Left ventricle myocardium superior (tissue), 1 donor: ENCODE measurements at places on chromosomes 12 and 14. TPM values are rescaled to one million over a fixed set of nuclear protein-coding genes. Genes with fewer than 3 reads are reported as not detected.

DNA sequence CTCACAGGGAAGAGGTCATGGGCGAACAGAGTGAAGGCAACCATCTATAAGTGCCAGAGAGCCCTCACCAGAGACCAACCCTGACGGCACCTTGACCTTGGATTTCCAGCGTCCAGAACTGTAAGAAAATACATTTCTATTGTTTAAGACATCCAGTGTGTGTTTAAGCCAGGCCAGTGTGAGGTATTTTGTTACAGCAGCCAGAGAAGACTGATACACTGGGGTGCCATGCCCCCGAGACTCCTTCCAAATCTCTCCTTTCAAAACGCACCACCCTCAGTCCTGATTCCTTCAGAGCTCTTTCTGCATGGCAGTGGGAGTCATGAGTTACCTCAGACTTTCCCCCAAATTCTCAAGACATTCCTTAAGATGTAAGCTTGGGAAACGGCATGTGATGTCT lies 2.5 kb upstream of the SERPINA5 start:
- DNase-seq, result no peak

DNA sequence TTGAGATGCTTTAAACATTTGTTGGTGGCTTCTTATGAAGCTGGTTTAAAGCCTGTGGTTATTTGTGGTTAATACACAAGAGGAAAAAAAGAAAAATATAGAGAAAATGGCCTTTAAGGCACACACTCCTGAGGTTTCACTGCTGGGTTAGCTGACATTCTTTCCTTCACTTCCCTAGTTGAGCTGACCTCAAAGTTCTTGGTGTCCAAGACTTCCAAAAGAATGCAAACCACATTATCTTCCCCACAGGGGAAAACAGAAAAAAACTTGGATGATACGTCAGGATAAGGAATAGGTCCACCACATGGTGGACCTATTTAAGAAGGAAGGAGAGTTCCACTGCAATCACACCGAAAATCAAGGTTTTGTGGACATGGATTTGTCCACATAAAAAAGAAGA lies 94.3 kb downstream of the SLC25A21 start:
- DNase-seq, result no peak

DNA sequence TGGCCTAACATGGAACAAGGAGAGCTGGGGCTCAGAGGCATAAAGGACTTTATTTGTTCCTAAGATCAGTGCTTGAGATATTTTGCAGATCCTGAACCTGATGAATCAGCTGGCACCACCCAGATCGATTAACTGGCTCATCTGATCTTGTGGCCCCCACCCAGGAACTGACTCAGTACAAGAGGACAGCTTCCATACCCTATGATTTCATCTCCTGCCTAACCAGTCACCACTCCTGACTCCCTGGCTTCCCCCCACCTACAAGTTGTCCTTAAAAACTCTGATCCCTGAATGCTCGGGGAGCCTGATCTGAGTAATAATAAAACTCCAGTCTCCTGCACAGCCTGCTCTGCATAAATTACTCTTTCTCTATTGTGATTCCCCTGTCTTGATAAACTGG lies 5.1 kb downstream of the C12orf56 start:
- DNase-seq, result no peak

DNA sequence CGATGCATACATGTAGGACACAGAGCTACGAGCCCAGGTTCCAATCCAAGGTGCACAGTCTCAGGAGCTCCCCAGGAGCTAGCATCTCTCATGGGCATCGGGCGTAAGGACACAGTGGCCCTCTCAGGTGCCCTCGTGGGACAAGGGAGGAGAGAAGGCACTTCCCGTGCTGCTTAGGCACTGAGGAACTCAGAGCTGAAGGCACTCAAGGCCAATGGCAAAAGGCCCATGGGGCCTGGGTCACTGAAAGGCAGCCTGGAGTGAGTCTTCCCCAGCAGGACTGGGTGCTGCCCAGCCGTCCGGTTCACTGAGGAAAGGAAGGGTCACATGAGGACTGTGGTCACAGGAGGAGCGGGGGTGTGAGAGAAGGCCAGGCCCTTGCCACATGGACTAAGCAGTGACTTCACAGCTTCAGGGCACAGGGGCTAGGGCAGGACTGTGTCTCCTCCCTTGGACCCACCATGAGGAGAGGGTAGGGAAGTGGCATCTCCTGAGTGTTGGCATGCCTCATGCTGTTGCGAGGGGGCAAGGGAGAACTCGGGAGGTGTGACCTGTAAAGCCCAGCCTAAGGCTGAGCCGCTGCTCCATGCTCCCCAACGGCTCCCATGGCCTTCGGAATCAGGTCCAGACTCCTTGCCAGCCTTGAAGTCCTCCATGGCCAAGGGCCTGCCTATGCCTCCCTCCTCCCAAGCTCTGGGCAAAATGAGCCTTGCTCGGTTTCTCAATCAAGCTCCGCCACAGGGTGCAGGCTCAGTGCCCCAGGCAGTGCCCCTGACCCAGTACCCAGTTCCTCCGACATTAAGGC lies 51.8 kb downstream of the CHGA start:
- DNase-seq, result no peak

DNA sequence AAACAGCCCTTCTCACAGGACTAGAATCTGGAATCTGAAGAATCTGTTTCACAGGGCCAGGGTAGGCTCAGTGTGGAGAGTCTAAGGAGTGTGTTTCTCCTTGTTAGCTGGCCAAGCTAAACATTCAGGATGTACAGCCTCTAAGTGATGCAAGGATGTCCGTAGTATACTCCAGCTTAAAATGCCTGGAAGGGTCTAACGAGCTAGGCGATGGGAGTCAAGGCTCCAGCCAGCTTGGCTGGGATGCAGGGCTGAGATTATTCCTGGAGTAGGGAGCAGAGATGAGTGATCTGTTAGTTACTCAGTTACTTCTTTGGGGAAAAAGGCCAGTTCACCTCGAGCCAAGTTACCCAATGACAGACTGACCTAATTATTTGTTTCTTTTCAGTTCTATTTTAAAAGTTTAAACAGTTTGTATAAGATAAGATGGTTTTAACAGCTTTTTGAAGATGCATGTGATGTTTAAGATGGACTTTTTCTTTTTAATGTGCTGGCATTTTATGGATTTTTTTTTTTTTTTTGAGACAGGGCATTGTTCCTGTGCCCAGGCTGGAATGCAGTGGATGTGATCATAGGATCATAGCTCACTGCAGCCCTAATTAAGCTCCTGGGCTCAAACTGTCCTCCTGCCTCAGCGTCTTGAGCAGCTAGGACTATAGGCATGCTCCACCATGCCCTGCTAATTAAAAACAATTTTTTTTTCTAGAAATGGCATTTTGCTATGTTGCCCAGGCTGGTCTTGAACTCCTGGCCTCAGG lies 41.1 kb downstream of the SYNE2 start:
- DNase-seq, result peak; percentile 57

Gene TSHR
- not detected for total RNA-seq

DNA sequence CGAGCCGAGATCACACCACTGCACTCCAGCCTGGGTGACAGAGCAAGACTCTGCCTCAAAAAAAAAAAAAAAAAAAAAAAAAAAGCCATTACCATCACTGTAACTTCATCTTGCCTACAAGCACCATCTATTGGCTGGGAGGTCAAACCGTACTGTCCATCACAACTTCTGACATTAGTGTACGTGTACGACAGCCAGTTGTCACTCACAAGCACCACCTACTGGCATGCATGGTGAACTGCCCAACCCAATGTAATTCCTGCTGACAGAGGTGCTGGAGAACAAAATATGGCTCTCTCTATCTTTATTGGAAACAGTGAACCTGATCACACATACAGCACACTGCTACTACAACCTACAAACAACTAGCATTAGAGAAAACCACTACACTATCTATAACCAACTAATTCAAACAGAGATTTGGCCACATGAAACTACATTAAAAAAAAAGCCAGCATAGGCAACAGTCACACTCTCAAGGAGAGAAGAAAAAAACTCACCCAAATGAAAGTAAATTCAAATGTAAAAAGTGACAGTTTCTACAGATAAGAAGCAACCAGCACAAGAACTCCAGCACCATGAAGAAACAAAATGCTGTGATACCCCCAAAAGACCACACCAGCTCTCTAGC lies 82.3 kb downstream of the PUS7L start:
- DNase-seq, result no peak

DNA sequence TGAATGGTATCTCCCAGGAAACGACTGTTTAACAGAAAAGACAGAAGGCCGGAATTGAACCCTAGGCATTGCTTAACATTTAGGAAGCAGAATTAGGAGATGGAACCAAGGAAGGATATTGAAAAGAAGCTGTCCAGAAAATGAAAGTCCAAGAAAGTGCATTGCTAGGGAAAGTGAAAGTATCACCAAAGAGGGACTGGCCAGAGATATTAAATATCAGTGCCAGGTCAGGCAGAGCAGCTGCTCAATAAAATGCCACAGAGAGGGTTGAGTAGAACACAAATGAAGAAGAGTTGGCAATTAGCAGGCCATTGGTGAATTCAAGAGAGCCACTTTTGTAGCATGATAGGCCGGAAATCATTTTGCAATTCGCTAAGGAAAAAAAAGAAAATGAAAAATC lies 101.6 kb downstream of the CFAP54 start:
- no peak for DNase-seq

GRCh38 chr14:96077983-96078624 lies 38.9 kb downstream of the C14orf132 start:
- DNase-seq, result no peak

Gene PELI2
- total RNA-seq, result 1.6 TPM

Gene FOXJ2
- total RNA-seq, result 25.9 TPM

- no peak for DNase-seq
Measured at GRCh38 chr12:97017213-97017612, 110.2 kb downstream of the NEDD1 start.

- DNase-seq, result no peak
Measured at GRCh38 chr14:92369097-92369496, 46.1 kb downstream of the SLC24A4 start.

- DNase-seq, result no peak
Measured at GRCh38 chr14:73744874-73745529, 30.8 kb upstream of the PNMA1 start.

DNA sequence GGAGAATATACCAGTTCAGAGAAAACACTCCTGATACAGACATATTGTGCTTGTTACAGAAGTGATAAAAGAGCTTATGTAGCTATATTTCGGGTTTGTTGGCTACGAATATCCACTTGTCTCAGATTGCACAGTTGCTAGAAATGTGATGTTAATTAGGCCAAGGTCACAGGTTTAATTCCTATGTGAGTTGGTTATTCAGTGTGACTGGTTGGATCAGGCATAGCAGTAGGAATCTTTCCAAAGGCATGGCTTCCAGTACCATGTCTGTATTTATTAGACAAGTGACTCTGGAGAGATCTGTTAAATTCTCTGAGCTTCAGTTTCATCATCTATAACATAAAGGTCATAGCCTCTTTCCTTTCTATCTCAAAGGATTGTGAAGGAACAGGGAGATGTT lies 152.7 kb upstream of the KITLG start:
- DNase-seq, result no peak

Gene AMHR2
- total RNA-seq, result not detected

Gene B3GNT4
- not detected for total RNA-seq

DNA sequence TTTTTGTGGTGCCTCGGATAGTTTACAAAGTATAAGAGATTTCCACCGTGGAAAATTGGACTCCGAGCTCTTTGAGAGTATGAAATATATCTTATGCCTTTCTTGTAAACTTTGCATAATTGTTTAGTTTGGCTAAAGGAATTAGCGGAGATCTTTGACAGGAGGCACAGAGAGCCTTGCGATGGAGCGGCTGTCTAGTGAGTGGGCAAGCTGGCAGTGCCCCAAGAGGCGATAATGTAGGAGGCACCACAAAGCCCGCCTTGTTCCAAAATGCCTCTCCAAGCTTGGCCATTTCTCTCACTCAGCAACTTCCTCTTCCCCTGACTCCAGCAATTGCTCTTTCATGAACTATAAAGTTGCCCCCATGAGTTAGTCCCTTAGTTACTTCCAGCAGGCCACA lies 270.1 kb upstream of the PRICKLE1 start:
- DNase-seq, result no peak

DNA sequence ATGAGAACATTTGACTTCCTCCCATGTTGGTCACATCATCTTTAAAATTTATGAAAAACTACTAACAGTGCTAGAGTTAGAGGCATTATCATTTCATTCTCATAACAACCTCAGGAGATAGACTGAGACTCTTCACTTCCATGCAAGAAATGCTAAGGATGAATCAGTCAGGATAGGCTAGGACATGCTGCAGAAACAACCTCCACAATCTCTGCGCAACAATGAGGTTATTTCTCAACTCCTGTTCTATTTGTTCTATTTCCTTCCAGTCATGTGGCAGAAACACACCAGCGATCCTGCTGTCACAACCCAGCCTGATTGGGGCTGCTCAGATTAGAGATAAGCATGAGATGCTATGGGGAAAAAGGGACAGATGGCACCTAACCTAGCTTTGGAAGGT lies 49.0 kb upstream of the TMEM263 start:
- no peak for DNase-seq

GRCh38 chr12:16349131-16349460 lies 1.7 kb downstream of the MGST1 start:
- DNase-seq, result peak; percentile 61

GRCh38 chr14:61557262-61557661 lies 138.1 kb upstream of the HIF1A start:
- no peak for DNase-seq

- no peak for DNase-seq
Measured at GRCh38 chr12:6266971-6267721, 43.3 kb upstream of the PLEKHG6 start.

DNA sequence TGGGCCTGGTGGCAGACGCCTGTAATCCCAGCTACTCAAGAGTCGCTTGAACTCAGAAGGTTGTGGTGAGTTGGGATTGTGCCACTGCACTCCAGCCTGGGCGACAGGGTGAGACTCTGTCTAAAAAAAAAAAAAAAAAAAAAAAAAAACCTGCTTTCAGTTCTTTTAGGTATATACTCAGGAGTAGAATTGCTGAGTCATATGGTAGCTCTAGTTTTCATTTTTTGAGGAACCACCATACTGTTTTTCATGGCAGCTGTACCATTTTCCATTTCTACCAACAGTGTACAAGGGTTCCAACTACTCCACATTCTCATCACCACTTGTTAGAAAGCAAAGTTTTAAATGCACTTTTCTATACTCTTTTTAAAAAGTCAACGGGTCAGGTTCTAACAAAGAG lies 119.8 kb downstream of the DPF3 start:
- no peak for DNase-seq

Gene RILPL2
- total RNA-seq, result 2.1 TPM

- DNase-seq, result no peak
Measured at GRCh38 chr14:97655169-97655948, 858.2 kb downstream of the VRK1 start.

DNA sequence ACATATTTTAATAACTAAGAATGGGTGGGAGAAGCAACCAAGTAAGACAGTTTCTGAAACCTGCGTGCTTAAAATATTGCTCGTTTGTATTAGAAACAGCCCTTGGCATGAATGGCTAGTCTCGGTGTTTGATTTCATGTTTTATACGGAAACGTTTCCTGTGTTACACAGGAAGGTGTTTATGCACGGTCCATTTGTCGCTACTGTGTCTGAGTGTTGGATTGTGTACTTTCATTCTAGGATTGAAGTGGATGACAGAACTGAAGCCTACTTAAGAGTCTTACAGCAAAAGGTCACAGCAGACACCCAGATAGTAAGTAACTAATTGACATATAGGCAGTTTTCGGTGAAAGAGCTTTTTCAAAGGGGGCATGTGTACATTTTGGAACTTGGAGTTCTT lies 19.6 kb downstream of the PIWIL1 start:
- no peak for DNase-seq
